ENCODE measurements at places on chromosomes 11 and 22. TPM values are rescaled to one million over a fixed set of nuclear protein-coding genes. Genes with fewer than 3 reads are reported as not detected.

CARD18 gene
- total RNA-seq, result not detected

- DNase-seq, result no peak
Observed at GRCh38 chr22:45418770-45419138, 5.3 kb downstream of the RIBC2 start.

- DNase-seq, result no peak
Observed at GRCh38 chr22:31130873-31131272, 8.1 kb downstream of the INPP5J start.

SLC16A8 gene
- total RNA-seq, result not detected

DNA sequence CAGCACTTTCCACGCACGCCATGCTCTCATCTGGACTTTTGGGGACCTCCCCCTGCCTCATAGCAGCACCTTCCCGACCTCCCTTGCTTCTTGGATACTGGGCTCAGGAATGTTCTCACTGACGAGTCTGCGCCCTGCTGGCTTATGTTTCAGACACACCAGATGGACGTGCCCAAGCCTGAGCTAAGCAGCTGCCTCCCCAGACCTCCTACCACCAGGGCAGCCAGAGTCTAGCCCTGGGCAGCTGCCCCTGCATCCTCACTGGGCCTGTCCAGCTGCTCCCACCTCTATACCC is 13.2 kb upstream of the RGL4 start:
- no peak for DNase-seq

MS4A3 gene
- total RNA-seq, result not detected
